ENCODE measurements at places on chromosomes 11 and 22.

DNA sequence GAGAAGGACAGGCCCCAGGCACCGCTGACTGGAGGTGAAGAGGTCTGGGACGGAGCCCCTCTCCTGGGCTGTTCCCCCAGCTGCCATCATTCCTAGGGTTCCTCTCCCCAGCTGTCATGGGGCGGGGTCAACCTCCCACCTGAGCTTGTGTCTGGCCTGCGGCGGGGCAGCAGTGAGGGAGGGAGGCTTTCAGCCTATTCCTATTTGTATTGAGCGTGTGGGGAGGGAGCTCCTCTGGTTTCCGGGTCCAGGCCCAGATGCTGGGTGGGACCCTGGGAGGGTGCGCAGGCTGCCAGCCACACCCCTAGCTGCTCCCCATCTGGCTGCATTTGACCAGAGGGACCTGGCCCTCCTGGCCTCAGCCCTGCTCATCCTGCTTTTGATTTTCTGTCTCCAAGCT lies 13.7 kb downstream of the TSPAN4 start:
- no peak for DNase-seq

DNA sequence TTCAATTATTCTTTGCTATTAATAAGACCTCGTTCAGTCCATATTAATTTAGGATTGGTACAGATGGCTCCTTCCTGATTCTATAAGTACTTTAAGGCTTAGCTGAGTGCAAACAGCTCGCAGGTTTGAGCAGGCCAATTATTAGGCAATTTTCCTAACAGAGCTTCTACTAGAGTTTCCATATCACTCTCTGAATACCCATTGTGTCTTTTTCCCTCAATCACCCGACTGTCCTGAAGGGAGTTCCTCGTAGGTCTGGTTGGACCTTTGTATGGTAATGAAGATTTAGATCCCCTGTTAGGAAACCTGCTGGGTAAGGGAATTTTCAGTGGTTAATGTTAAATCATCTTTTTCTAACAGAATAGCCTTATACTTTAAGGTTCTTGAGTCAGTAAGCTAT lies 61.1 kb downstream of the ARHGAP42 start:
- no peak for DNase-seq

- no peak for DNase-seq
These were observed 26.1 kb upstream of the CARD16 start for GRCh38 chr11:105071089-105071732.

DNA sequence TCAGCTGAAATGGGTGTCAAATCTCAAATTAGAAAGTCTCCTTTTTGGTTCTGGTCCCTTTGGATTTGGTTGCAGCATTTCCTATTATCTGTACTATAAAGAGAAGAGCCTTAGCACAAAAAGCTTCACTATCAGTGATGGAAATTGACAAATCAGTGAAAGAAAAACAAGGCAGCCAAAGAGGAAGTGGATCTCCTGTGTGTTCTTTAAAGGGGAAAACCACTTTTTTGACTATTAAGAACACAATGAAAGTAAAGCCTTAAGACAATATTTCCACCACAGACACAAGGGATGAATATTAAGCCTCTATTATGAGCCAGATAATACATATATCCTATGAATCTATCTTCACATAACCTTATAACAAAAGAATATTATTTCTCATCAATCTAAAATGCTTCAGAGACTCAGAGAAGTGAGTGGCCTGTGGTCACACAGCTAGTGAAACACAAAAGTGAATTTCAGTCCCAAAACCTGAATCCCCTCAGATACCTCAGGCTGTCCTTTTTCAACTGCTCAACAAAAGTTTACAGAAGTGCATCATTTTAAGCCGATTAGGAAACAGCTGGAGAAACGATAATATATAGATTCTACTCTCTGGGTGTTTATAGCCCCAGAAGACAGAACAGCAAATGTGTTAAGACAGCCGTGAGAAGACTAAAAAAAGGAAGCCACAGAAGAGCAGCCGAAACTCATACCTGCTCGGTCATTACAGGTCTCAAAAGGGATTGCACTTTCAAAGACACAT lies 24.4 kb upstream of the FSHB start:
- peak; percentile 29 for DNase-seq

DNA sequence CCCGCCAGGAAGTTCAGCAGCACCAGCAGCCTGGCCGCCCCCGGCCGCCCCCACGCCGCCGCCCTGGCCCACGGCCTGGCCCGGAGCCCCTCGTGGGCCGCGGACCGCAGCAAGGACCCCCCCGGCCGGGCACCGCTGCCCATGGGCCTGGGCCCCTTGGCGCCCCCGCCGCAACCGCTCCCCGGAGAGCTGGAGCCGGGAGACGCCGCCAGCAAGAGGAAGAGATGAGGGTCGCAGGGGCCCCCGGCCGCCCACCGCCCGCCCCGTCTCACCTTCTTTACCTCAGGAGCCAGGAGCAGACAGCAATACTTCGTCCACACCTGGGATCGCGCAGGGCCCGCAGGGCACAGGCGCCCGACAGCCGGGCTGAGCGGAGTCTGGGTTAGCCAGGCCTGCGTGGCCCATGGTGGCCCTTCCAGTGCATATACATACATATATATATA lies 115.6 kb downstream of the CACNA1I start:
- no peak for DNase-seq

DNA sequence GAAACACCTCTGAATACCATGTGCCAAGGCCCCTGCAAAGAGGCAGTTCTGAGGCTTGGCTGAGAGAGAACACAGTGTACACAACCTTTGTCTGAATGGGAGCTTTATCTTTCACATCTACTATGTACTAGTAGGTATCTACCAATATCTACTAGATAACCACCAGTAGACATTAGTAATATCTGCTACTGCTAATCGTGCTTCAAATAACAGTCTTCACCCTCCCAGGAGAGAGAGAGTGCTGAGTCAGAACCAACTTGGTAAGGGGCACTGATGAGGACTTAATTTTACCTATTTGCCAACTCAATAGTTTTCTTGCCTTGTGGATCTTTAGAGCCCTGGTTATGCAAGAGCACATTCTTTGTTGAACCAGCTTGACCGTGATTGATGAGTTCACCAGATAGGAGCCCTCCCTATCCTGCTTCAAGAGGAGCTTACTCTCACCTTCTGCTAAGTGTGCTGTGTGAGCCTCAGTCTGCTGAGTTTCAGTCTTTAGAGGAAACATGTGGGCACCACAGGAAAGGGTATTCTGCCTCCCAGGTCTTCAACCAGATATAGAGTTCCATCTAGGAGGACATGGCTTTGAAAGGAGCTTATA lies 967.5 kb downstream of the NTM start:
- DNase-seq: no peak

DNA sequence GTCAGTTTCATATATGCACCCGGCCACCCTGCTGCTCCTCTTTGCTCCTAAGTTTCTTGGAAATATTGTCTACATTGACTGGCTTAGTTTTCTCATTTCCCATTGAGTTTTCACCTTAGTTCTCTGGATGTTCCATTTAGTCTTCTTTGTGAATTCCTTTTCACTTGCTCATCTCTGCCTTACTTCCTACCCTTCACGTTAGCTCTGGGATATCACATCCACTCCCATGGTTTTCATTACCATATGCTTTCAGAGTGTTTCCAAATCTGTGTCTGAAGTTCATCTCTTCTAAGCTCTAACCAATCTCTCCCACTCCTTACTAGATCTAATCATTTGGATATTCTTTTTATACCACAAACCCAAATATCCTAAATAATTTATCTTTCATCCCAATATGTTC lies 226.4 kb downstream of the FAM76B start:
- DNase-seq: no peak

DNA sequence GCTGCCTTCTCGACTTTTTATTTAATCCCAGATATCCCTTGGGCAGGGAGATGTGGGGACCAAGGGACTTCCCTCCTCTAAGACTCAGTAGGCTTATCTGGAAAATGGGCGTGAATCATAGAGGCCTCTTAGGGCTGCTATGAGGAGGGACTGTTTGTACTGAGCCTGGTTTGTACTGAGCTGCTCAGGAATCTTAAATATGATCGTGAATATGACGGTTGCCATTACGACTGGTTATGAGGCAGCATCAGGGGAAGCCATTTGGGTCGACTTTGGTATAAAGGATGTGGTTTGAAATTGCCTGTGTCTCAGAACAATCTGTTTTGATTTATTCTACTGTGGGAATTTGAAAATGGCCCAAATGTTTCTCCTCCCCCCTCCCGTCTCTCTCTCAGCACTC lies 20.6 kb downstream of the TSPAN18 start:
- DNase-seq: no peak

GRCh38 chr22:29724843-29725242 lies 5.0 kb downstream of the CABP7 start:
- no peak for DNase-seq

- peak; percentile 72 for DNase-seq
These were observed at the start of gene FAM83F for GRCh38 chr22:39994566-39995392. TSS of gene FAM83F (plus strand) at chr22:39994954. CDS start at chr22:39995043, 89 bp downstream.

DNA sequence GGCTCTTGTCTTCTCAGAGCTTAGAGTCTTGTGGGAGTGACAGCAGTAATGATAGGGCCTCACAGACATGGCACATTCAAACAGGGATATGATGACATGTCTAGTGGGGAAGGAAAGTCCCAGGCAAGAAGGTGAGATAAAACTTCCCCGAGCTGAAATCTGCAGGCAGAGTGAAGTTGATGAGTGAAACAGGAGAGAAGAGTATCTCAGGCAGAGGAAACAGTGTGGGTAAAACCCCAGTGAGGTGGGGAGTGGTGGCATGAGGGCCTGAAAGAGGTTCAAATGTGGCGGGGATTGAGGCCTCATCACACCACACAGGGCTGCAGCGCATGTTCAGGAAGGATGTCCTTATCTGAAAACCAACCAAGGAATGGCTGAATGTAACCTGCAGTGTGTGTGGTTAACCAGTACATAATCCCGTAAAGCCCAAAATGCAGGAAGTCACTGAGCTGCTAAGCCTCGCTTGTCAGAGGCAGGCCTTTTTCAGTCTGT lies 153.8 kb upstream of the E2F8 start:
- DNase-seq: peak; percentile 30

GRCh38 chr11:24567380-24567779 lies 70.5 kb downstream of the LUZP2 start:
- DNase-seq: no peak

GRCh38 chr22:17949642-17950473 lies 74.5 kb downstream of the MICAL3 start:
- DNase-seq: no peak

DNA sequence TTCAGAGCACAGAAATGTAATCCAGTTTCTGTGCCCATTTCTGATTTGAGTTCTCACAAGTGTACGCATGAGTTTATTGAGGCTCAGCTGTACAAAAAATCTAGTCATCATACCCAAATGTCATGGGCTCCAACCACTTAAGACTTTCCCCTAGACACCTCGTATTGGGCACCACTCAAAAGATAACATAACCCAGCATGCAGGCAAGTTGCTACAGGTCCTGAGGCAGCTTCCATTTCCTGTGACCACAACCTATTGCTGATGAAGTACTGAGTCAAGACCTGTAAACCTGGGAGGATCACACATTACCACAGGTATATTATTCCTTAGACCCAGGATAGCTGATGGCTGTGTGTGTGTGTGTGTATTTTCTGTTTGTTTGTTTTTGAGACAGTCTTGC lies 95.2 kb downstream of the MRTFA start:
- no peak for DNase-seq

GRCh38 chr11:106594751-106595351 lies 423.4 kb downstream of the GUCY1A2 start:
- no peak for DNase-seq

GRCh38 chr11:61293867-61294716 lies 1.0 kb downstream of the VWCE start:
- DNase-seq: peak; percentile 79

DNA sequence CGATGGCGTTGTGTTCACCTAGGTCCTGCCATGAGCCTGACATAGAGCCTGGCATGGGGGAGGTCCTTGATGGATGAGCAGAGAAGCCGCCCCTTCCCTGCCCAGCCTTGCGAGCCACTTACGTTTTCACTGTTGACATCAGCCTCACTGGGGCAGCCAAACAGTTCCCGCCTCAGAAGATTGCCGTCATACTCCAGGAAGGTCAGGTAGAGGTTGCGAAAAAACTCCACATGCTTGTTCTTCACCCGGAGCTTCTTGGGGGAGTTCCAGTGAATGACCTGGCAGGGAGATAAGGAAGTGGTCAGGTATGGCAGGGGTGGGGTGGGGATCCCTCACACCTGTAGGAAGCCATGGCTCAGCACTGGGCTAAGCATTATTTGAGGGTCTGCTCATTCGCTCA lies 279.3 kb upstream of the SYN3 start:
- DNase-seq: no peak

DNA sequence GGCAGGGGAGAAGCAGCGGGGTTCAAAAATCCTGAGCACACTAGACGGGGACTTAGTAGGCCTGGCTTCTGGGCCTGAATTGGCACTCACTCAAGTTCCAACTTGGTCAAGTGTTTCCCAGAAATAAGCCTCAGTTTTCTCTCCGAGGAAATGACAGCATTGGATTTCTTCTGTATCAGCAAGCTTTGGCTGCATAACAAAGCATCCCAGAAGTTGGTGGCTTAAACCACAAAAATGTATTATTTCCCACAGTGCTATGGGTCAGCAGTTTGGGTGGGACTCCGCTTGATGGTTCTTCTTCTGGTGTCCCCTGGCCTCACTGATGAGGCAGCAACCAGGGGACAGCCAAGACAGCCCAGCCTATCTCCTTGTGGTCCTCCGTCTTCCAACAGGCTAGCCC lies 1.6 kb upstream of the CYTH4 start:
- DNase-seq: no peak

DNA sequence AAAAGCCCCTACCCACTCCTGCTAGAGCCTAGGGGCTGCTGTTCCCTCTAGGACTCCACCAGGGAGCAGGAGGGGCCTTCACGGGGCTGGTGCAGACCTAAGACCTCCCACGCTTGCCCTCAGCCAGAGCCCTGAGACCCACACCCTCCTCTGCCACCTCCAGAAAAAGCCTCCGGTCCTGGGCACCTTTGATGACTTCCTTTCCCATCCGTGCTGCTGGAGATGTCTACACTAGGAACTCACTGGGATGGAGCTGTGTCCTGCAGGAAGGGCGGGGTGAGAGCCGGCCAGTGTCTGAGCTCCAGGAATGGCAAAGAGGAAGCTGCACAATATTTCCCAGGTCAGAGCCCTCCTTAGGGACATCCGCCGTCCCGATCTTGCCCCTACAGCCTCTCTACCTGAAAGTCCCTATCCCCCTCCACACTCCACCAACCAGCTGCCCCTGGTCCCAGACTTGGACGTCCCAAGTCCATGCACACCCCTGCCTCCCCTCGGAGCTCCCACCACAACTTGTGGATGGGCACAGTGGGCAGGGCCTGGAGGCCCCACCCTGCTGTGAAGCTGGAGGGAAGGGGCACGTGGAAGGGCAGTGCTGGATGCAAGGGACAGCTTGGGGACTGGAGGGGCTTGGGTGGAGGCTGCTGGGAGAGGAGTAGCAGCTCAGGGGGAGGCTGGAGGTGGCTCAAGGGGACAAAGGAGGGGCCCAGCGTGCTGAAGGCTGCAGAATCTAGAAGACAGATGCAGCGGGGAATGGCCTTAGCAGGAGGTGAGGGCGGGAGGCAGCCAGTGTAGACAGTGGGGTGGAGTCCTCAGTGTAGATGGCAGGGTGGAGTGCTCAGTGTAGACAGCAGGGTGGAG lies 13.5 kb upstream of the LRP5 start:
- no peak for DNase-seq
